Activated CD8-positive, alpha-beta T cell treated with anti-CD3 and anti-CD28 coated beads, Interleukin-2, amount 10 ng/mL, durations not matched to agents 7 days and 5 days (primary cell): ENCODE measurements at places on chromosomes 7 and 10. TPM values are rescaled to one million over a fixed set of nuclear protein-coding genes. Genes with fewer than 3 reads are reported as not detected.
A peak's percentile ranks its signal among the peaks of the same experiment; 100 is the strongest.

The FGL2 gene
- 1.6 TPM for total RNA-seq

The NEUROD6 gene
- not detected for total RNA-seq

The CPSF4 gene
- total RNA-seq: 65.8 TPM

The BRAF gene
- total RNA-seq: 26.7 TPM

The CLEC2L gene
- not detected for total RNA-seq

The PLXNA4 gene
- total RNA-seq: 45.4 TPM

The DRGX gene
- total RNA-seq: not detected

DNA sequence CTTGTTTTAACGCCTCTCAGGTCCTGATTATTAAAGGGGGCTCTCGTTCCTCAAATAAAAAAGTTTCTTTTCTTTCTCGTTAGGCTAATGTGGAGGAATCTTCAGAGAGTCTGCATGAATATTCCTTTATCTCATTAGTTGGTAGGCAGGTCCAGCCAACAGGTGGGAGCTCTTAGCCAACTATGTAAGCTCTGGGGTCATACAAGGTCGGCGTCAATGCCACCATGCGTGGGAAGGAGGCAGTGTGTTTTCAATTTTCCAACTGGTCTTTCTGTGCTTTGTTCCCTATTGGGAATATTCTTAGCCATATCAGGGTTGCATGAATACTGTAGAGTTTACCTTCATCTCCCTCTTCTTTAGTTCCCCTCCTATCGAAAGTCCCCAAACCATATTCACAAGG is 118.5 kb upstream of the SVIL start:
- DNase-seq: no peak

DNA sequence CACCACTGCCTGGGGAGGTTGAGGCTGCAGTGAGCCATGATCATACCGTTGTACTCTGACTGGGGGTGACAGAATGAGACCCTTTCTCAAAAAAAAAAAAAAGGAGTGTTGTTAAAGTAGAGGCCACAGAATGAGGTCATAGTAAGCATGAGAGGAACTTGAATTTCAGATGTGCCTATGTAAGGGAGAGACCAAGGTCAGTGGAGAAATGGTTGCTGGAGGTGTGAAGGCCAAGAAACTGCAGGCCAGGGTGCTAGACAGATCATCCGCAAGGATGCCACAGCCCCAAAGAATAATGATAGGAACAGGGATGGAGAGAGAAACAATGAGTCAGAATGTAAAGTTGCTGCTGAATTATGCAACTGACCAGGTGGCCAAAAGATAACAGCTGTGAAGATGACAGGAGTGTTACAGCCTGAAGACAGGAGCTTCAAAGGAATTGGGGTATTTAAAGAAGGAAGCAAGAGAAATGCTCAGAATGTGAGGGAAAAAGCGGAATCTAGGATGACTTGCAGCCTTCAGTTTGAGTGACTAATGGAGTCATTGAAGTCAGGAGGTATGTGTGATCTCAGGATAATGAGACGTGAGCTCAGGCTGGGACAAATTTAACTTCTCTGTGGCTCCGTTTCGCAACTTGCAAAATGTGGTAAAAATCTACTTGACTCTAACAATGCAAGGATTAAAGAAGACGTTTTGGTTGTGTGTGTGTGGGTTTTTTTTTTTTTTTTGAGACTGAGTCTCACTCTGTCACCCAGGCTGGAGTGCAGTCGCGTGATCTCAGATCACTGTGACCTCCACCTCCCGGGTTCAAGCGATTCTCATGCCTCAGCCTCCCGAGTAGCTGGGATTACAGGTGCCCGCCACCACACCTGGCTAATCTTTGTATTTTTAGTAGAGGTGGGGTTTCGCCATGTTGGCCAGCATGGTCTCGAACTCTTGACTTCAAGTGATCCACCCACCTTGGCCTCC is 22.2 kb downstream of the TYW1B start:
- no peak for DNase-seq

DNA sequence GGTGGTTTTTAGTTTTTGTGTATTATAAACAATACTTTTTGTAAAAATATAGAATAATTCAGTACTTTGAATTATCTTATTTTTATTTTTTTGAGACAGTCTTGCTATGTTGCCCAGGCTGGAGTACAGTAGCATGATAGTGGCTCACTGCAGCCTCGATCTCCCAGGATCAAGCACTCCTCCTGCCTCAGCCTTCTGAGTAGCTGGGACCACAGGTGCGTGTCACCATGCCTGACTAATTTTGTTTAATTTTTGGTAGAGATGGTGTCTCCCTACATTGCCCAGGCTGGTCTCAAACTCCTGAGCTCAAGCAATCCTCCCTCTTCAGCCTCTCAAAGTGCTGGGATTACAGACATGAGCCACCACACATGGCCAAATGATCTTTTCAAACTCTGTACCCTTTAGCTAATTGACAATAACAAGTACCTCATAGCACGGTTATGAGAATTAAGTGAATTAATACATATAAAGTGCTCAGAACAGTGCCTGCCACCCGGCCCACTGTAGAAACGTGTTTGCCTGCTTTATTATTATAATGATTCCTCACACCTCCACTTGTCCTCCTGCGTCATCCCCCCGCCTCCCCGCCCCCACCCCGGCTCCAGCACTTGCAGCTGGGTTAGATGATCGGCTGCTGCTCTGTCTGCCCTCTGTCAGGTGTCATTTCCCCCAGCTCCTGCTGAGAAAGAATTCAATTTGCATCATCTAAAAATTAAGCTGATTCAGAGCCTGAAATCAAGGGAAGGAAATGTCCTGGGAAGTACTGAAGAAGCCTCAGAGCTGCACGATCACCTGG is 53.6 kb upstream of the NRF1 start:
- no peak for DNase-seq

DNA sequence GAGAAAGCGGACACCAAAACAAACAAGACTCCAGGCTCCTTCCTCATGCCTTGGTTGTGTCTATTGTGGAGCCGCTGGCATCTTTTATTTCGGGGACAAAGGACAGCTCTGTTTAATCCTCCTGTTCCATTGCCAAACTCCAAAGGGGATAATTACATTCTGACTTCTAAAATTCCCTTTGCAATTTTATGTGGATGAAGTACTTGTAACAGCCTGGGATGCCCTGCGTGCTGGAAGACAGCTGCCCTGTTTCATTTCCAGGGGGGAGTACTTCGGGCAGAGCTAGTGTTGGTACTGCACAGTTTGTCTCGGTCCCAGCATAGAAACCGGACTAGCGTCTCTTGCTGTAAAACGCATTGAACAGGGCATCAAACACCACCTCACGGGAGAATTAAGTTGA is 90.9 kb downstream of the BAMBI start:
- DNase-seq: no peak

DNA sequence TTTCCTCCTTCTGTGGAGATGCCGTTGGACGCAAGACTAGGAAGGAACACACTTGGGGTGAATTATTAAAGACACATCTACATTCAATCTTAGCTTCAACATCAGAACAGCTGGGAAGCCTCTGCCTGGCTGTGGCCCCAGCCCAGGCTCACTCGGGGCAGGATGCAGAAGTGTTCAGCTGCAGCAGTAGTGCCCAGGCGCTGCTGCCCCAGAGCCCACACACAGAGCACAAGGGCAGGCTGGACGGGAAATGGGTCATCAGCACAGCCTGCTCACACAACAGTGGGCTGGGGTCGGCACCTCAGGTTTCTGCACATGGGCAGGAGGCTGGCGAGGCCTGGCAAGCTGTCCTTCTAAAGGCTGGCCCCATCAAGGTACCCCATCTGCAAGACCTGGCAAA is 42.5 kb downstream of the NOD1 start:
- no peak for DNase-seq

DNA sequence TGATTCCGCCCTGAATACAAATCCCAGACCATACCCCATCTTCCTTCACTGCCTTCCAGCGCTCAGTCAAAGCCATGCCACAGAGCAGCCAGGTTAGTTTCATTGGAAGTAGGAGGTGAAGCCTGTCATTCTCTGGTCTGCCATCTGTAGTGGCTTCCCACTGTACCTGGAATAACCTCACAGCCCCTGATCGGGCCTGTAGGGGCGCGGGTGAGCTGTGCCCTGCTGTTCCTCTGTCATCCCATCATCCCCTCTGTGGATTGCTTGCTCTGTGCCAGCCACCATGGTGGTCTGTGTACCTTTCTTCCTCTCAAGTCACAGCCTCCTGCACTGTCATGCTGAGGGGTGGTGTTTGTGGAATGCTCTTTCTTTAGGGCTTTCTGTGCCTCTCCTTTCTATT is 155.1 kb downstream of the ZNF22 start:
- DNase-seq: no peak

GRCh38 chr10:77301305-77301730 is 336.3 kb downstream of the KCNMA1 start:
- DNase-seq: no peak

- DNase-seq: no peak
Measured at GRCh38 chr7:31382722-31383121, 42.2 kb upstream of the NEUROD6 start.

DNA sequence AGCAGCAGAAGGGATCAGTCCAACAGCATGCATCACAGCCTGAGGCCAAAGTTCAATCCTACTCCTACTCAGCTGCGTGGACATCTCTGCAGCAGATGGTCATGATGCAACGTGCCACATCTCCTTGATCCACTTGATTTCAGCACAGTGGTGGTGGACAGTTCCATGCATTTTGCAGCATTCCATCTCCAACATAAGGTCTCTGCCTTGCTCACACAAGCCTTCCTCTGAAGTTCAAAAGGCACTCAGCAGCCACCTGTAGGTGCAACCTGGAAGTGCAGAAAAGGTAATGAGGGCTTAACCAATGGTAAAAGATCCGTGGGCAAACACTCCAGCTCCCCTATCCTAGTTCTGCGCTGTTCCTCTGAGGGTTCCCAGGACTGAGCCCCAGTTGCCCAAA is 57.5 kb upstream of the CHCHD3 start:
- no peak for DNase-seq

GRCh38 chr7:12729112-12729511 is 41.7 kb downstream of the ARL4A start:
- DNase-seq: no peak

DNA sequence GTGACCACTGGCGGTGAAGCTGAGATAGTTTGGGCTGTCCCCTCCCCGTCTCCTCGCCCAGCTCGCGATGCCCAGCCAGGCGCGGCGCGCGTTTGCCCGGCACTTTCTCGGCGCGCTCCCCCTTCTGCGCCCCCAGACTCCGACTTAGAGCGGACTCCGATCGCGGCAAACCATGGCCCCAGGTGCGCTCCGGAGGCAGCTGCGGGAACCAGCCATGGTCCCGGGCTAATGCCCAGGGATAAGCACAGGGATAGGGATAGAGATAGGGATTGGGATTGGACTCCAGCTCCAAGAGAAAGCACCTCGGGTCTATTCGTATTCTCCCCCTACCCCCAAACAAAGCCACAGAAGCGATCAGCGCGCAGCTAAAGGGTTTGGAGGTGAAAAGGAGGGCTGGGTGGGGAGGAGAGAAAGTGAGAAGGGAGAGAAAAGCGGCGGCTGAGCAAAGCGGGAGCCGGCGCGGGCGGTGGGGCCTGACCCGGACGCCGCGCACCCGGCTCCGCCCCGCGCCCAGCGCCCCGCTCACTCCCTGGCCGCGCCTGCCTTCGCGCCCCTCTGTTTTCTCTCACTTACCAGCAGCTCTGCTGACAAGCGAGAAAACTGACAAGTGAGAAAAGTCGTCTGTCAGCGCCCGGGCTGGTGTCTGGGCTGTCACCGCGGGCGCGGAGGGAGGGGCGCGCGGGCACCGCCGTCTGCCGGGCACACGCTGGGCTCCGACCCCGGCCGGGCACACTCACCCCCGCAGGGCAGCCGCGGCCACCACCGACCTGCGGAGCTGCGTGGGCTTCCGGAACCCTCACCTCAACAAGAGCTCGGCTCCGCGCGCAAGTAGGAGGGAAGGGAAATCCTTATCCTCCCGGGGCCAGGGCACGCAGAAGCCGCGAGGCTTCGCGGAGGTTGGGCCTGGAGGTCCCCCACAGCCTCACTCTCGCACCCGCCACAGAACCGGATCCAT is at the start of gene PDE1C:
Gene PDE1C, minus strand, starts transcription at position 2 of the 955 bp plus-strand sequence.
- no peak for DNase-seq

DNA sequence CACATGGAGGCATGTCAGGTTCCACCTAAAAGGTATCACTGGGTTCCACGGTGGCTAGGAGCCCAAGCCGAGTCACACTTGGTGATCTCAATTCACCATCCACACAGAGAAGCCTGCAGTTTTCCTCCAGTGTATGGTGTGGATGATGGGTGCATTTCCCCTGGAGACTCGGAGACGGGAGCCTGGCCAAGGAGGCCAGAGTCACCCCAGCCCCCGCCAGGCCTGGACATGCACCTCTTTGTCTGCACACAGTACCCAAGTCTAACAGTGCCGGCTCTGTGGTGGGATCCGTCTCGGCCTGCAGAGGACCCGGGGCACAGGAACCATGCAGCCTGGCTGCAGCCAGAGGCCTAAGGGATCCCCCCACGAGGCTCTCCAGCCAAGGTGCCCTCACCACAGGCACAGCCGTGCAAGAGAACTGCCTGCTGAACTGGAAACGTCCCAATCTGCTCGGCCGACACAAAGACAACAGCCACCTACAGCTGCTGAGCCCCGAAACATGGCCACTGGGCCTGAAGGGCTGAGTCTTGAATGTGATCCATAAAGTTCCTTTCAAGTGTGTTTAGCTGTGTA is 75.2 kb downstream of the DIP2C start:
- no peak for DNase-seq

GRCh38 chr10:77188000-77188395 is 449.6 kb downstream of the KCNMA1 start:
- no peak for DNase-seq

DNA sequence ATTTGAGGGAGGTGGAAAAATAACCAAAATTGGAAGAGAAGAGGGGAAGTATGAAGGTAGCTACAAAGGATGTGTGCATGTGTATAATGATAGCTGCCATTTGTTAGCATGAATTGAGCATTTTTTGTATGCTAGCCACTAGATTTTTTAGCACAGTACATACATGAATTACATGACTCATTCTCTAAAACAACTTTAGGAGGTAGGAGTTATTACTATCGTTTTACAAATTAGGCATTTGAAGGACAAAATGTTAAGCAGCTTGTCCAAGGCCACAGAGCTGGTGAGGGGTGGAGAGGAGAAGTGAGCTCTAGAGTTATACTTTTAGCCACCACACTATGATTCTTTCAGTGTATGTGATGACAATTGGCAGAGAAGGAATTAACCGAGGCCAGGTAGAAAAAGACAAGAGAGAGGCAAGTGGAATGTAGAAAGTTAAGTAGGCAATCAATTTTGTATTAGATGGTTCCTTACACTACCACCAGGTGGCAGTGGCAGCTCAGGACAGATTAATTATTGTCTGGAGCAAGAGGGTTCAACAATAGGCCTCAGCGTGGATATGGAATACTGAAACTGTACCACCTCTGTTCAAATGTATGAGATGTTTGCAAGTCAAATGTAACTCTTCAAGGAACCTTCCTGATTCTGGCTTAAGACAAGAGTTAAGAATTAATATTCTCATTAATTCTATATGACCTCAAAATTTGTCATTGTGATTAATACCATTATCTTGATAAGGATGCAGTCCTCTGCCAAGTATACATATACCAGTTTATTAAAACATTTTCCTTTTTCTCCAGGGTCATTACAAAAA is 128.0 kb downstream of the MBL2 start:
- peak; percentile 40 for DNase-seq

DNA sequence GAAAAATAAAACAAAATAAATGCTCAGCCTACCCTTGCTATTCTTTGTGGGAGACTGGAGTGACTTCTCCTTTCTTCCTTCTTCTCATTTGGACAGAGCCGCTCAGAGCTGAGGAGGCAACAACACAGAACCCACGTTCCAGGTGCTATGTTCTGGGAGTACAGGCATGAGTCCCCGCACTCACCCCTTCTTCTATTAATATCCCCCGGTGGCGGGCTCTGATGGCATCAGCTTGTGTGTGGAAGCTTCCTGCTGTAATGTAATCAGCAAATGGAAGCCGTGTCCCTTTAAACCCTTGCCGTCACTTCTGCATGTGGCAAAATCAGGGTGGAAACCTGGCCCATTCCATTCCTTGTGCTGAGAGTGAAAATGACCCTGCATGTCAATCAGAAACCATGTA is 116.9 kb upstream of the ADARB2 start:
- DNase-seq: no peak

GRCh38 chr10:580778-581177 is 108.7 kb downstream of the DIP2C start:
- no peak for DNase-seq
